Stimulated activated CD4-positive, alpha-beta T cell treated with anti-CD3 and anti-CD28 coated beads, Interleukin-15, amount 100 ng/mL, for 1 hour (primary cell): ENCODE measurements at places on chromosomes 12 and 14.
A peak's percentile ranks its signal among the peaks of the same experiment; 100 is the strongest.

GRCh38 chr12:79016181-79016580 lies 151.6 kb downstream of the SYT1 start:
- no peak for DNase-seq

- DNase-seq: no peak
These were observed 3.4 kb downstream of the PLBD2 start for GRCh38 chr12:113361574-113362370.

DNA sequence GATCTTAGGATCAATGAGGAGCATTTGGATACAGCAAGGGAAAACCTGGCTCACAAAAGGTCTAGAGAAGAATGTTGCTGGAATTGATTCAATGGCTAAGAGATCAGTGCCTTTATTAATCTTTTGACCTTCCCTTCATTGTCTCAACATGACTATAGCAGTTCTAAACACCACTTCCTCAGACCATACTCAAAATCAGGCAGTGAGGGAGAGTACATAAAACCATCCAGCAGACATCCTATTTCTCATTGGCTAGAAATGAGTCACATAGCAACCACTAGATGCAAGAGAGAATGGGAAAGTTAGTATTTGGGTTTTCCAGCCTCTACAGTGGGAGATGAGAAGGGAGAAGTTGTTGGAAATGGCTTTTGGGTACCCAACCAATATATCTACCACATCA lies 151.4 kb upstream of the NUDT4 start:
- no peak for DNase-seq

DNA sequence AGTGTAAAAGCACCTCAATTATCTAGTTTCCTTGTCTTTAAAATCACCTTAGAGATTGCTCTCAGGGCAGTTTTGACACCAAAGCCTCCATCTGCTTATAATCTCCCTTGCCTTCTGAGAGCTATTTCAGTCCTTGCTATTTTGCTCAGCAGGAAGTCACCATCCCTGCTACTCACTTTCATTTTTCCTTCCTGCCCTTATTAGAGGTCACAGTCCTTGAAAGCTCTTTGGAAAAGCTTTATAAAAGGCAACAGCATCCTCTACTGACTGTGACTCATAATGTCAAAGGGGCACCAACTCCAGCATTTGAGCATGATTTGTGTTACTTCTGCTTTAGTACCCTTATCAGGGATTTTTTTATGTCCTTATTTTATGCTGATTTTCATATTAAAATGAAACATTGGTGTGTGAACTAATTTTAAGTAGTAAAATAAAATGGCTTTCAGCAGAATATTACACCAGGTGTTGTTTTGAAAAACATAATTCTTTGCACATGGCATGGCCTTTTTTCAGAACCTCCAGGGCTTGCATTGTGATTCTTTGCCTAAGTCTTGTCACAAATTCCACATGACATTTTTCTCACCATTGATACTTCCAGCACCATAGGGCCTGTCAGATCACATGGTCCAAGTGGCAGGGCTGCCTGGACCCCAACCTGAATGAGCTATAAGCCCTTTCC lies 213.0 kb downstream of the ADAMTS20 start:
- DNase-seq: no peak

DNA sequence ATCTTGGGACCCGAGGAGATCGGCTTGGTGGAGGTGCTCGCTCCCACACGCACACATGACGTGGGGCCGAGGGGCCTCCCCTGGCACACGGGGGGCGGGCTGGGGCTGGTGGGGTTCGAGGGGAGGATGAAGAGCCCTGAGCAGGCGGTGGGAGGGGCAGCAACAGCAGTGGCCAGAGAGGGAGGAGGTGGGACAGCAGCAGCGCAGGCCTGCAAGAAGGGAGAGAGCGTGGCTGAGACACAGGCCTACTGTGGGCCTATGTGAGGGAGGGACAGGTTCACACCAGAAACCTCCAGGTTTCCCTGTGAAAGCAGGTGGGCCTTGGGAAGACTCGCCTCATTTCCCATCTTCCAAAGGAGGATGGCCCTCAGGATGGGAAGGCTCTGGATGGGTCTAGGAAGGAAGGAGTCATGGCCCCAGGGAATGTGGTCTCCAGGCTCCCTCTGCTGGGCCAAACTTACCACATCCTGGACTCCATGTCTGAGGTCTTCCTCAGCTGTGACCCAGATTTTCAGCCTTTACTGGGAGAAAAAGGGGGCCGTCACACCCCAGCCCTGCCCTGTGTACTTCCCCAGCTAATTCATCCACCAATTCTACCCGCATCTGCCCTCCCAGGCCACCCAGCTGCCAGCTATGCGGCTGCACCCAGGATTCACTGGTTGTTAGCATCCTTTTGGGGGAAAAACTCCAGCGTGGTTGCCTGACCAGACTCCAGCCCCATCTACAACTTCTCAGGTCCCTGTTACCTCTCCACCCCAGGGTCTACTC lies 2.8 kb downstream of the PIANP start:
- no peak for DNase-seq

DNA sequence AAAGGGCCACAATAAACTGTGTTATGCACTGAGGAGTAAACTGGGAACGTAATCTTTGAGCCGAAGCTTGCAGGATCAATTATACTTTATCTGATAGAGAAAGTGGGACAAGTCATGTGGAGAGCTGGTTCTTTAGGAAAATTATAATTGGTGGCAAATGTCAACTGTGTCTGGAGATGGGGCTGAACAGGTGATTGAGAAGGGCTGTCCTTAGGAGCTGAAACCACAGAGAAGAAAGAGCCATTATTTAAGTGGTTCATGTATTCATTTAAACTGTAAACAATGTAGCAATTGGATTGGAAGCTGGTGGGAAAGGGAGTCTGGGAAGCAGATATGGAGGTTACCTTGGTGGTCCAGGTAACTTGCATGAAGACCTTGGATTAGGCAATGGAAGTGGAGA lies 193.1 kb downstream of the NPAS3 start:
- DNase-seq: no peak

- no peak for DNase-seq
These were observed 391.8 kb downstream of the RAD51B start for GRCh38 chr14:68211421-68211820.

GRCh38 chr14:82070040-82070439 lies 536.4 kb upstream of the SEL1L start:
- DNase-seq: no peak

- no peak for DNase-seq
These were observed 1165.1 kb upstream of the USP15 start for GRCh38 chr12:61095111-61095510.

DNA sequence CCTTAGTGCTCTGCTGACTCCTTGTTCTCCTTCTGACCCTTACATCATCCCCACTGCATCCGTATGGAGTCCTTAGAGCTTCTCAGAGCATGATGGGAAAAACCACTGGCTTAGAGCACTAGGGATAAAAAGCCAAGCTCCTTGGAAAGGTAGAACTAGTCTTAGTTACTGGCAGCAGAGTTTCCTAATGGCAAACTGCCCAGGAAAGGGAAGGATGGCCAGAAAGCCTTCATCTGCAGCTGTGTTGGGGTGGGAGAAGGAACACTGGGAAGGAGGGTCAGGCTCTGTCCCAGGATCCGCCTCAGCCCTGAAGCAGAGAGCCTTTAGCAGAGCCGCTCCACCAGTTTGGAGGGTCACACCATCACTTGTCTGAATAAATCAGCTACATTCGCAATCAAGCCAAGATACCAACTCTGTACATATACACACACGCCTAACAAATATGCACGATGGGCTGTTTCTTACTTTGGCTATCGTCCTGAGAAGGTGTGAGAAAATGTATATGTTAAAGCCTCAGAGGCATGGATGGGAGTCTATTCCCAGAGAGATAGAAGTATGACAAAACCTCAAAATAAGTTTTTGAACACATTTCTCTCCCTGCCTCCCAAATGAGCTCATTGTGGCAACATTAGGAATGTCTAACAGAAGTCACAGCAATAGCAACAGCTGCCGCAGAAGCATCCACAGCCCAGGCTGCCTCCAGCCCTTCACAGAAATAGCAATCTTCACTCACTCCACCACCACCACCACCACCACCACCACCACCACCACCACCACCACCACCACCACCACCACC lies 18.6 kb upstream of the GALNT8 start:
- no peak for DNase-seq

- DNase-seq: no peak
These were observed 46.7 kb upstream of the PTPRR start for GRCh38 chr12:70966996-70967790.

DNA sequence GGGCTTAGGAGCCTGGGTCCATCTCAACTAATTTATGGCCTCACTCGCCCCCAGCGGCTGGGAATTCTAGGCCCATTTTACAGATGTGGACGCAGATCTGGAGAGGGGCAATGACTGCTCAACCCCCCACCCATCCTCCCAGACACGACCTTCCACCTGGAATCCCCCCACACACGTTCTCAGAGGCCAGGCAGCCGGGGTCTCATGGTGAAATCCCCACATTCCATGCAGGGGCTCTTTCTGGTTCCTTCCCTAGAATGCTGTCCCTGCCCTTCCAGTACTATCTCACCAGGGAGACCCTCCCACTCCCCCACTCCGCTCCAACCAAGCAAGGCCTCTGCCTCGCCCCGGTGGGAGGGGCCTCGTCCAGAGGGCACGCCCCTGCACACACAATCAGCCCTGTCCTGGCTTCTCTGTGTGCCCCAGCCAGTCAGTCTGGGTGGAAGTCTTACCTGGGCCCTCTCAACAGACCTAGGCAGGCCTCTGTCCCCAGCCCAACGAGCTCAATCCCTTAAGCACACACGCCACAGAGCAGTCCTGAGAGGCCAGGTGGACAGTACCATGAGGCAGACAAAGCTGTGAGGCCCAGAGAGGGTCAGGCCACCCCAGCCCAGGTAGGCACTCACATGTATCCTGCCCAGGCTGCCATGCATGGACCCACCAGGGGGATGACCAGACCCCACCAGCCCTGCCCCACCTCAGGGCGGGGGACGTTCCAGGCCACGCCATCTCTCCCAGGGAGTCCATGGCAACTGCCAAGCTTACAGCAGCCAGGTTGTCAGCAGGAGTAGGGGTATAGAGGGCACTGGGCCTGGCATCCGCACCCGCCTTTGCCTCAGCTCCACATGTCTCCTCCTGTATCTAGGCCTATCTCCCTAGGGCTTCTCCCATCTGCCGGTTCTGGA lies 1.3 kb upstream of the ANKRD9 start:
- no peak for DNase-seq

DNA sequence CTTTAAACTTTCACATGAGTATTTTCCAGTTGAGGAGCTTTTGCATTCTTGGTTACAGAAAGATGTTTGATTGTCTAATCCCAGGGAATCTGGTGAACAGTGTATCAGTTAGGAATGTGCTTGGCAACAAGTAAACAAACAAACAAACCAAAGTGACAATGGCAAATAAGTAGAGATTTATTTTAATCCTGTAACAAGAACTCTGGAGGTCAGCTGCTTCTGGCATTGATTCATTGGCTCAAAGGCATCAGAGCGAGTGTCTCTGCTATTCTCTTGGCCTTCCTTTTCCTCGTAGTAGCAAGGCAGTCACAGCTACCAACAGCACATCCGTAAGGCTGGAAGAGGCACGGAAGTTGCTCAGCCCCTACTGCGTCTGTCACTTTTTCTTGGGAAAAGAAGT lies 37.2 kb downstream of the CRADD start:
- DNase-seq: no peak

DNA sequence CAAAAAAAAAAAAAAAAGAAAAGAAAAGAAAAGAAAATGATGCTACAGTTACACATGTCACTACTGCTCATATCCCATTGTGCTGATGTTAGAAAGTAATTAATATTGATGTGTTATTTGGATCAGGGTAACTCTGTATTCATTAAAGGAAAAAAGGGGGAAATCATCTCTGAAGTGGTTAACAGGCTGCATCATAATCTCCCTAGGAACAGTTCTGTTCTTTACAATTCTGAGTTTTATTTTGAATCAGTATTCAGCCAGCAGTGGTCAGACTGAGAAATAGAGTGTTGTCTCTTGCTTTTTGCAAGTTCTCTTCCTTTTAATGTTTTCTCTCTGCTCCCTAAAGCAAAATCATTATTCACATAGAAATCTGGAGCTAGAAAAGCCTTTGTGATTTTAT lies 128.6 kb upstream of the CRY1 start:
- no peak for DNase-seq

GRCh38 chr12:51846911-51847642 lies 1.4 kb downstream of the FIGNL2 start:
- peak; percentile 32 for DNase-seq

GRCh38 chr14:84028080-84028604 lies 1501.8 kb upstream of the FLRT2 start:
- DNase-seq: no peak

DNA sequence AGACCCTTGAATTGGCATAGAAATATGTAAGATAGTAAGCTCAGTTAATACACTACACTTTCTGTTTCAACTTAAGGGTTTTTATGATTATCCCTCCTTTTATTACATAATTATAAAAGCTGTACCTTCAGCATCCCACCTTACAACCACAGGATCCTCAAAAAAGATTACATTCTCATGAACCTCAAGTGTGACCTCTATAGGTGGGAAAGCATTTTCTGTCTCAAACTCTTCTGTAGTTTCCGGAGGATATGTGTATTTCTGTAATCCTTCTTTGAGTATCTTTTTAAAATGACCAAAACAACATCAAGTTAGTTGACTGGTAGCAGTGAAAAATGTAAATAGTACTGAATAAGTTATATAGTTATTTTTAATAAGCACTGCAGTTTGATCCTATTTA lies 75.9 kb downstream of the DNAI7 start:
- DNase-seq: no peak

DNA sequence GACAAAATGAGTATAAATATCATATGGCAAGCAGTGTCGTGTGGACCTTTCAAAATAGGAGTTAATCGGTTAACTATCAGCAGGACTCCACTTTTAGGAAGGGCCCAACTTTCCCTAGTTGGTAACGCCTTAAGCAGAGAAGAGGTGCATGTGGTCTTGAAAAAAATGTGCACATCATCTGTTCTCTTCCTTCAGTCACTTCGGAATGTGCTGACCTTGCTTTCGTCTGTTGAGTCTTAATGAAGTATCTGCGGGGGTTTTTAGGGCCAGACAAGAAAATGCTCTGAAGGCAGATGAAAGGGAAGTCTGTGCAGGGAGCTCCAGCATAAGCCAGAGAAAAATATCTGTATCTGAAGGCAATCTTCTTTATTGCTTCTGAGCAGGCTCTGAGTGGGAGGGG lies 185.2 kb downstream of the AEBP2 start:
- DNase-seq: no peak

- DNase-seq: no peak
These were observed 27.2 kb downstream of the ARID2 start for GRCh38 chr12:45756666-45757065.

DNA sequence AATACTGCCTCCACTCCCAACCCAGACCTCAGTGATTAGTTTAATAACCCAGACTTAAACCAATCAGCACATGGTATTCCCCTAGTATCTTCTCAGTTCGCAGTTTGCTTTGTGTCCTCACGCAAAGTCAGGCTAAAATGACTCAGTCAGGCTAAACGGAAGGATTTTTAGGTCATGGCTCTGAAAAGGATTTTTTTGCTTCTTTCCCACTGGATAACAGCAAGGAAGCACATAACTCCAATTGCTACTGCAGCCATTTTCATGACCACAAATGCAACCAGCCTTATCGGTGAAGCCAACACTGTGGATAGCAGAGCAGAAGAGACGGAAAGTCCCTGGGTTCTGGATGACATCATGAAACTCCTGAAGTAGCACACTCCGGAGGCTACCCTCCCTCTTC lies 67.7 kb downstream of the ZC3H14 start:
- no peak for DNase-seq

- no peak for DNase-seq
These were observed 62.3 kb downstream of the GCH1 start for GRCh38 chr14:54840336-54840735.

- no peak for DNase-seq
These were observed 71.7 kb upstream of the GPATCH2L start for GRCh38 chr14:76080025-76080424.

- no peak for DNase-seq
These were observed 305.8 kb upstream of the CLEC14A start for GRCh38 chr14:38561657-38562056.

- no peak for DNase-seq
These were observed 87.2 kb downstream of the ZFC3H1 start for GRCh38 chr12:71576496-71576895.
